ENCODE measurements at places on chromosomes 11 and 22.

DNA sequence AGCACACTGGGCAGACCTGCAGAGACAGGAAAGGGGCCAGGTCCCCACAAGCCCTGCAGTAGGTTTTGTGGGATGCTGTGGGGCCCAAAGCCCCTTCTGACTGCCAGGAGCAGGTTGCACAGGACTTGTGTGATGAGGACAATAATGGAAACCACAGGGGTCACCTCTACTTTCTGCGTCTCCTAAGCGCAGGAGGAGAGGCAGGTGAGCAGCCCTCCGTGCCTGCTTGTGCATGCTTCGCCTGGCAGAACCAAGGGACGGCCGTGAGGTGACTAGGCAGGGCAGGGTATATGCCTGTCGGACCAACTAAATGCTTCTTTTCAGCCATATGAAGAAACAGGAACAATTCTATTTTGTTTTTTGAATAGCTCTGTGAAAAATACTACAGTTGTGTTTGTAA is 77.9 kb upstream of the PITPNB start:
- DNase-seq = no peak

DNA sequence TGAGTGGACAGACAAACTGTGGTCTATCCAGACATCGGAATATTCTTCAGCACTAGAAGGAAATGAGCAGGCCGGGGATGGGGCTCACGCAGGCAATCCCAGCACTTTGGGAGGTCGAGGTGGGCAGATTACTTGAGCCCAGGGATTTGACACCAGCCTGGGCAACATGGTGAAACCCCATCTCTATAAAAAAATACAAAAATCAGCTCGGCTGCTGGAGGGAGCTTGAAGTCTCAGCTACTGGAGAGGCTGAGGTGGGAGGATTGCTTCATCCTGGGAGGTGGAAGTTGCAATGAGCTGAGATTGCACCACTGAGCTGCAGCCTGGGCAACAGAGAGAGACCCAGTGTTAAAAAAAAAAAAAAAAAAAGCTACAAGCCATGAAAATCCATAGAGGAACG is 8.0 kb upstream of the CTSD start:
- DNase-seq = no peak

DNA sequence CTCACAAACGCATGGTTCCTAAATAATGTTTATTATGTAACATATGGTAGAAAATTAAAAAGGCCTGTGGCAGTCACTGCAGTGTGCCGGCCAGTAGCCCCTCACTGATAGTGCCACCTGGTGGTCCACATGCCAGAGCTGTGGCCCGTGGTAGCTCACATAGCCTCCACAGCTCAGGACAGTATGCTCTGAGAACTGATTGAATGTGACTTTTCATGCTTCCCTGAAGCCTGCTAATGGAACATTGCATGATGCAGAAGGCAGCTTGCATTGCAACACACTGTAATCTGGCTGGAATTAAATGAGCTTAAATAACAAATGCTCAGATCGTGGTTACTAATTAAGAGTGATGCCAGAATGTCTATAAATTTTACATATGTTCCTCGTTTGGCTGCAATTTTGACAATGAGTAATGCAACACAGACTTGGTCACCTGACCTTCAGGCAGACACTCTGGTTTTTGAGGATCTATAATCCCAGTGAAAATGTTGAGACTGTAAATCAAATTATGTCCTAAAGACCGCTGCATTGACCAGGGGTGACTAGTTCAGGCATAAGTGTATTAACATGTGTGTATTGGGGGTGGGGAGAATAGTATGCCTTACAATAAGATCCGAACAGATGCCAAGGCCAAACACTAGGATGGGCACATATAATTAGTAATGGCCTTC is 566.4 kb downstream of the METTL15 start:
- no peak for DNase-seq

DNA sequence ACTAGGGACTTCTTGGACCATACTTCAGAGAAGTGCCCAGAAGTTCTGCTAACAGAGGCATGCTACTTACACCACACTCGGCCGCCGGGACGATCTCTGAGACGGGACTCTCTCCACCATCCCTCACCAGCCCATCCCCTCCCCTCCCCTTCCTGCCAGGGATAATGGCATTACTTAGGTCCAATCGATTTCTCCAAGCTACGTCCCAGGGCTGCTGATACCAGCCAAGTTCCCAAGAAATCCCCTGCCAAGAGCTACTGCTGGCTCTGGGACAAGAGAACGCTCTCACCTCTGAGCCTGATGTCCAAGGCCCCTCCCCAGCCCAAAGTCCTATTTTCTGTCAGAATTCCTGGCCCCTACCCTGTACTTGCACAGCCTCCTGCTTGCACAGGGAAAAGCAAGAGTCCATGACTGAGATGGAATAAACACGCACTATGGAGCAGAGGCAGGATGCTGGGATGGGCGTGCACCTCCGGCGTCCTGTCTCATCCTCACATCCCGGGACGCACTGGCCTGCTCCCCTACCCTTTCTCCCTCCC is 42.7 kb downstream of the GDPD5 start:
- no peak for DNase-seq

DNA sequence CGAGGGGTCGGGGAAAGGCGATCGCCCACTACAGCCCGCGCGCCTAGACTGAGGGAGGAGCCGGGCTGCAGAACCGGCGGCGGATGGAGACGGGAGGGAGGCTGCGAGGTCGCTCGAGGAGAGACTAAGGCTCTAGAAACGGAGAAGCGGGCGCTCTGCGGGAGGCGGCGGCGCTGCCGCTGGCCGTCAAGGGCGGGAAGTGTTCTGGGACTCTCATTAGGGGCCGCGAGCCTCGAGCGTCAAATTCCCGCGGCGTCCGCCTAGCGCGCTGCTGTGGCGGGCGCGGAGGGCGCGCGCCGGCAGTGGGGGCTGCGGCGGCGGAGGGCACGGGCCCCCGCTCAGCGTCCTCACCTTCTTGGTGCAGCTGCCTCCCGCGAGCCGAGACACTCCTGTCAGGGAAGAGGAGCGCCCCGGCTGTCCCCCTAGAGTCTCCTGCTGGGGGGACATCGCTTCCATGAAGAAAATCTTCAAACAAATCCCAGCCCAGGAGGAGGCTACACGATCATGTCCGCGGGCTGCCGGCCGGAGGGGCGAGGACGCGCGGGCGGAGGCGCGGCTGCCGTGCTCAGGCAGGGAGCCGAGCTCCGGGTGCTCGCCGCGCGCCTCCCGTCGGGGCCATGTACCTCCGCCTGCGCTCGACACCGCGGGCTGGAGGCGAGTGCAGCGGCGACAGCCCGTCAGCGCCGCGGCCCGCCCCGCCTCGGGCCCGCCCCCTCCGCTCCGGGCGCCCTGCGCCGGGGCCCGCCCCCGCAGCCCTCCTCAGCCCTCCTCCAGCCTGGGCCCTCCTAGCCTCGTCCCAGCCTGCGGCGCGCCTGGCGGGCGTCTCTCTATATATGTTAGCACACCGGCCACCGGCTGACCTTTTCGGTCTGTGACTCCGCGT is at the start of gene ARHGAP20:
ARHGAP20 (minus strand) TSS at position 662 of the 883 bp plus-strand sequence; CDS start at position 456, 206 bp downstream.
- DNase-seq = no peak

DNA sequence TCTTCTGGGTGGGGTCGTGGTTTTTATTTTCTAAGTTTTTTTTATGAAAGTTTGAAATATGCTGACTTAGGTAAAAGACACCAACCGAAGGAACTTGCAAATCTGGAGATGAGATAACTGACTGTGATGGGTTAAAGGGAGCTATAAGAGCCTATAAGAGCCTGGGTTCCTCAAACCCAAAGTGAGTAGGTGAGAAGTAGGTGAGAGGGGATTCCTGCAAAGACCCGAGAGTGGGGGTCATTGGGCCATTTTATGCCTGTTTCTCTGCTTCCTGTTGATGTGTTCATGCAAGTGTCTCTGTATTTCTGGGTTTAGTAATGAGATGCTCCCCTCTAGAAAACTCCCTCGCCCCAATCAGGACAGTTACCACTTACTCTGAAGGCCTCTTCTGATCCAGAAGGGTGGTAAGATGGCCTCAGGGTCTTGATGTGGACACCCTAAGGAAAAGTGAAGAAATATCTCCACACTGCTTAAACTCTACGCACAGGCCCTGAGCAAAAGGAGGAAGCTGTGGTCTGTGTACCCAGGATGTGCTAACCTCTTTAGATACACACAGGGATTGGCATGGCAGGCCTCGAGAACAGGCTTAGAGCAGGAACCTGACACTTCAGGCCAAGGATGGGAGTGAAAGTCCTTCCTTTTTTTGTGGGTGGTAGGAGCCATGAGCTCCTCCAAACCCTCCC is 1.8 kb downstream of the FLI1 start:
- no peak for DNase-seq

DNA sequence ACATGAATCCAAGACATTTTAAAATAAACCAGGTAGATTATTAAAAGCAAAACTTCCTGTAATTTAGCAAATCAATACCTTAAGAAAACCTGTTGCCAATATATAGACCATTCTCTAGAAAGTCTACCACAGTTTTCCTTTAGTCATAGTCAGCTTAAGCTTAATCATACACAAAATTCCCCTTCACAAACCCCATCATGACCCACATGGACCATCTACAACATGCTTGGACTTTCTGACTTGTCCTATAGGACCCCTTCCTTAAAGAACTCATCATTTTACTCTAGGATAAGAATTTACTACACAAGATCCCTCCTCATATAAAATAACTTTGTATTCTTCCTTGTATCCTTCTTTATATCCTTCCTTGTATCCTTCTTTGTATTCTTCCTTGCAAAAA is 16.2 kb upstream of the RNASEH2C start:
- DNase-seq = no peak

Data from activated T-helper 1 cell treated with Interleukin-2 at 50 U/mL for 16 hours (primary cell).